ENCODE measurements at places on chromosomes 11 and 22.

- no peak for DNase-seq
Observed at GRCh38 chr11:23295241-23295640, 435.0 kb upstream of the CCDC179 start.

- no peak for DNase-seq
Observed at GRCh38 chr22:36164621-36165020, 4.1 kb upstream of the APOL3 start.

- no peak for DNase-seq
Observed at GRCh38 chr22:19779685-19780268, 19.2 kb downstream of the TBX1 start.

DNA sequence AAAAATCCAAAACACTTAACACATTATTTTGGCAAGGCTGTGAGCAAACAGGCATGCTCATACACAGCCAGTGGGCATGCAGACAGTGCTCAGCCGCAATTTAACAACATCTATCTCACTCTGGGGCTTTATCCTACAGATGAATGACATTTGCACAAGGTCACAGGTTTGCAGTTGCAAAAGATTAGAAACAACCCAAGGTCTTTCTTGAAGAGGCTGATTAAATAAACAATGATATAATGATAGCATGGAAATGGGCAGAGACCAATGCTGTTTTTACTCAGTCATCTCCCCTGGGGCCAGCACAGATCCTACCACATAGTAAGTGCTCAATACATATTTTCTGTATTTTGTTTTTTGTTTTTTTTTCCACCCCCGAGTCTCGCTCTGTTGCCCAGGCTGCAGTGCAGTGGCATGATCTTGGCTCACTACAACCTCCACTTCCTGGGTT is 9.4 kb downstream of the A4GALT start:
- no peak for DNase-seq

GRCh38 chr11:131301306-131301705 is 69.1 kb upstream of the NTM start:
- no peak for DNase-seq

GRCh38 chr11:83031127-83031526 is 40.6 kb downstream of the RAB30 start:
- DNase-seq: no peak

DNA sequence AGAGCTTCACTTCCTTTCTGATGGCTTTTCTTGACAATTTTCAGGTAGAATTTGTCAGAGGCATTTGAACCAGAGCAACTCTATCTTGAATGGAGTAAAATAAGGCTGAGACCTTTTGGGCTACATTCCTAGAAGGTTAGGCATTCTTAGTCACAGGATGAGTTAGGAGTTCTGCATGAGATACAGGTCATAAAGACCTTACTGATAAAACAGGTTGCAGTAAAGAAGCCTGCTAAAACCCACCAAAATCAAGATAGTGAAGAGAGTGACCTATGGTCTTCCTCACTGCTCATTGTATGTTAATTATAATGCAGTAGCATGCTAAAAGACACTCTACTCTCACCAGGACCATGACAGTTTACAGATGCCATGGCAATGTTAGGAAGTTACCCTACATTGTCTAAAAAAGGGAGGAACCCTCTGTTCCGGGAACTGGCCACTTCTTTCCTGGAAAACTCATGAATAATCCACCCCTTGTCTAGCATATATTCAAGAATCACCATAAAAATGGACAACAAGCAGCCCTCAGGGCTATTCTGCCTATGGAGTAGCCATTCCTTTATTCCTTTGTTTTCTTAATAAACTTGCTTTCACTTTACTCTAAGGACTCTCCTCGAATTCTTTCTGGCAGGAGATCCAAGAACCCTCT is 1519.7 kb upstream of the TENM4 start:
- no peak for DNase-seq

- no peak for DNase-seq
Observed at GRCh38 chr11:116690611-116691010, 82.2 kb downstream of the BUD13 start.

DNA sequence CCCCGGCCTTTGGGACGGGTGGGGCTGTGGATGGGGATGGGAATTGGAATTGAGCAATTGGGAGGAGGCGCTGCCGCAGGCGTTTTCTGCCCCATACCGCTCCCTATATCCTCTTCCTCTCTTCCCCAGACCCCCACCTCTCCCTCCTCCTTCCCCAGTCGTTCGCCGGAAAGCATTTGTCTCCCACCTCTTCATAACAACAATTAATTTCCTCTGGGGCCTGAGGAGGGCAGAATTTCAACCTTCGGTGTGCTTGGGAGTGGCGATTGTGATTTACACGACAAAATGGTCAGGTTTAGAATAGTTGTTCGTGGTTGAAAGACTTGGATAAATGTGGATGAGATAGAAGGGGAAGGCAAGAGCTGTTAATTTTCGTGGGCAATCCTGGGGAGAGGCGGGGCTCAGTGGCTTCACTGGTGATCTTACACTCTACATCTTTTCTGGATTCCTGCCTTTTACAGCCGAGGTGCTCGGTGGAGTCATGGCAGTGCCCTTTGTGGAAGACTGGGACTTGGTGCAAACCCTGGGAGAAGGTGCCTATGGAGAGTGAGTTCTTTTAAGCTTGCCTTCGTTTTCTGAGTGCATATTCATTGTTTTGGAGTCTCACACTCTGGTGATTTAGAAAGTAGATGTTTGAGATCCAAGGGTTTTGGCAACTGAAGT is 1.5 kb downstream of the CHEK1 start:
- no peak for DNase-seq

DNA sequence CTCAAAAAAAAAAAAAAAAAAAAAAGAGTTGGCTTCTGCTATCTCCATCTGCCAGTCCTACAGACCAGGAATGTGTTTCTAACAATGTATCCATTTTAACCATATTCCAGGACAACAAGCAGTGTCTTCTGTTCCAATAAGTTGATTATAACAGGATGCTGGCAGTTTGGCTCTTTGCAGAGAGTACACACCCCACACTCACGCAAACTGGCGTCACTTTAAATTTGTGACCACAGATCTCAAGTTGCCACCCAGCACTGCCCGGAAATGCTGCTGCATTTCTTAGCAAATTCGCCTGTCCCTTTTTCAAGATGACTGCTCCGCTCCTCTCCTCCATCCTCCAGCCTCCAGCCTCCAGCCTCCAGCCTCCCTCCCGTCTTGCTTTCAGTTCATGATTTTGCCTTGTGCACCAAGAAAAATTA is 44.3 kb downstream of the SCGB1A1 start:
- DNase-seq: no peak

DNA sequence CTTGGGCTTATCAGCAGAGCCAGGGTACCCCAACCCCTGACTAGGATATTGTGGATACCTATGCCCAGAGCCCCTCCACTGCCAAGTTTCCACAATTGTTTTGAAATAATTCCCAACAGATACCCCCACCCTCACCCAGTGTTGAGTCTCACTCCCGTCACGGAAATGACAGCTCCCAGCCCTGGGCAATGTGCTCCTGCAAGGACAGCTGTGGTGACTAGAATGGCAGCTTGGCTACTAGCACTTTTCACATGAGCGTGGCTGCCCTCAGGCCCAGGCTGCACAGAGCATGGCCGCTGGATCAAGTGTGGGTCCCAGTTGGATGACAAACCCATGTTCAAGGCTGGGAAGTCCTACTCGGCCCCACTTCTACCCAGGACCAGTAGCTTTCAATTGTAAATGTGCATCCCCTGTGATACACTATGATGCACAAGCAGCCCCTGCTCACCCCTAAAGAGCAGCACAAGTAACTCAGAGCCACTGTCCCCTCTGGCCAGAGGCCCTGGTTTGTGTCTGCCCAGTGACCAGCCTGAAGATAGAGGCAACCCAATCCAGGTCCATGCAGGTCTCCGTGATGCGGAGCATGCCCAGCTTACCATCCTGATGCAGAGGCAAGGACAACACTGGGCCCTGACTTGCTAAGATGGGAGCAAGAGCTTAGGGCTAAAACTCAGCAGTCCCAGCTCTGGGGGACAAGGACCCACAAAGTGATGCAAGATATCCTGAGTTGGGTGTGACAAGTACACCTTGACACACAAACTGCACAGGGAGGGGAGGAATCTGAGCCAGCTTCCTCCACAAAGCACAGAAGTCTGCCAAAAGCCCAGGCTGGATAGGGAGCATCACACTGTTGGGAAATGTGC is 13.2 kb downstream of the KCNQ1OT1 start:
- peak; percentile 7 for DNase-seq

DNA sequence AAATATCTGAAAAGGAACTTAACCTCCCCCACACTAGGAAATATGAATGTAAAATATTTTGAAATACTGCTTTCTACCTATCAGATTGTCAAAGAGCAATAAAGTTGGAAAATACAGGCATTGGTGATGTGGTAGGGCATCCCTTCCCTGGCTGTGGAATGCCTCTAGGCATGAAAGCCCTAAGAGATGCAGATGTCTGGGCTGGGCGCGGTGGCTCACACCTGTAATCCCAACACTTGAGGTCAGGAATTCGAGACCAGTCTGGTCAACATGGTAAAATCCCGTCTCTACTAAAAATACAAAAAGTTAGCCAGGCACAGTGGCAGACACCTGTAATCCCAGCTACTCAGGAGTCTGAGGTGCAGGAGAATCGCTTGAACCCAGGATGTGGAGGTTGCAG is 22.0 kb downstream of the ARAP1 start:
- no peak for DNase-seq

- no peak for DNase-seq
Observed at GRCh38 chr11:119175493-119176077, 7.1 kb downstream of the NLRX1 start.

DNA sequence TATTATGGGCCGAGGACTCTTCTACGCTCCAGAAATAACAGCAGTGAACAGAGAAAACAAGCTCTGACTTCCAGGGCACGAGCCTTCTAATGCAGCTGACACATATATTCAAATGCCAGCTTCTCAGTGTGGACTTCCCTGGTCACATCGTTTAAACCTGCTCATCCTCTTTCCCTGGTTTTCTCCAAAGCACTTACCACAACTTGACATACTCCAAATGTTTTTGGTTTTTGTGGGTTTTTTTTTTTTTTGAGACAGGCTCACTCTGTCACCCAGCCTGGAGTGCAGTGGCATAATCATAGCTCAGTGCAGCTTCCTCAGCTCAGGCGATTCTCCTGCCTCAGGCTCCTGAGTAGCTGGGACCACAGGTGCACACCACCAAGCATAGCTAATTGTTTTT is 105.5 kb downstream of the MICAL3 start:
- no peak for DNase-seq

DNA sequence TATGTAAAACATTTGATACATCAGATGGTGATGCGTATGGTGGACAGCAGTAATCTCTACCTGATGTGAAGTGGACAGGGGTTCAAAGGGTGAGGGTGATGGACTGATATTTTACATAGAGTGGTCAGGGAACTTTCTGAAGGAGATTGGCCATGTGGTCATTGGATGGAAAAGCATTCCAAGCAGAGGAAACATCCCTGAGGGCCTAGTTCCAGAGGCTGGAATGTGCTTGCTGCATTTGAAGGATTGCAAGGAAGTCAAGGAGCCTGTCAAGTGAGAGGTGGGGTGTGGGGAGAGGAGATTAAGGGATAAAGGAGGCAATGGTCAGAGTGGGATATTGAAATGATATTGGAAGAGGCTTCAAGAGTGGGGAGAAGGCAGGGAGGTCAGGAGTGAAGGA is 151.9 kb upstream of the NTM start:
- no peak for DNase-seq

DNA sequence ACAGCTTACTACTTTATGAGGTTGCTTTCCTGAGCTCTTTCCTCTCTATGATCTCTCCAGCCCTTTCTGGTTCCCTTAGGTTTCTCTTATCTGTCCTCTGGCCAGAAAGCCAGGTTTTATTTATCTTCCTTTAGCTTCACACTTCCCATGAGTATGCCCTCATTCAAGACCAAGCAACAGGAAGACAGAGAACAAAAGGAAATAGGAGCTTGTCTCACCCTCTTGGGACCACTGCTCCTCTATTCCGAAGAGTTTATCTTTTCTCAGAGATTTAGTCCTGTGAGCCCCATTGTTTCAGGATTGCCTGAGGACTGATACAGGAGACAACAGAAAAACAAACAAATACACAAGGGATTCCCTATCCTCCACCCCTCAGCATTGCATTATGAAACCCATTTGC is 62.4 kb upstream of the CCDC179 start:
- no peak for DNase-seq

GRCh38 chr11:108147150-108147549 is 25.8 kb downstream of the ACAT1 start:
- DNase-seq: no peak

DNA sequence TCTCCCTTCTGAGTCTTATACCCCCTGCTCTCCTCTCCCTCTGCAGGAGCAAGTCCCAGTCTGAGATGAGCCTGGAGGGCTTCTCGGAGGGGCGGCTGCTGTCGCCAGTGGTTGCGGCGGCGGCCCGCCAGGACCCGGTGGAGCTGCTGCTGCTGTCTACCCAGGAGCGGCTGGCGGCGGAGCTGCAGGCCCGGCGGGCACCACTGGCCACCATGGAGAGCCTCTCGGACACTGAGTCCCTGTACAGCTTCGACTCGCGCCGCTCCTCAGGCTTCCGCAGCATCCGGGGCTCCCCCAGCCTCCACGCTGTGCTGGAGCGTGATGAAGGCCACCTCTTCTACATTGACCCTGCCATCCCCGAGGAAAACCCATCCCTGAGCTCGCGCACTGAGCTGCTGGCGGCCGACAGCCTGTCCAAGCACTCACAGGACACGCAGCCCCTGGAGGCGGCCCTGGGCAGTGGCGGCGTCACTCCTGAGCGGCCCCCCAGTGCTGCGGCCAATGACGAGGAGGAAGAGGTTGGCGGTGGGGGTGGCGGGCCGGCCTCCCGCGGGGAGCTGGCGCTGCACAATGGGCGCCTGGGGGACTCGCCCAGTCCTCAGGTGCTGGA is 8.8 kb upstream of the MYRF start:
- no peak for DNase-seq

GRCh38 chr22:47283616-47284270 is 521.3 kb downstream of the TBC1D22A start:
- DNase-seq: no peak

GRCh38 chr11:134637091-134638015 is 225.3 kb upstream of the B3GAT1 start:
- DNase-seq: no peak

- DNase-seq: no peak
Observed at GRCh38 chr11:68293708-68294107, 18.7 kb upstream of the LRP5 start.

DNA sequence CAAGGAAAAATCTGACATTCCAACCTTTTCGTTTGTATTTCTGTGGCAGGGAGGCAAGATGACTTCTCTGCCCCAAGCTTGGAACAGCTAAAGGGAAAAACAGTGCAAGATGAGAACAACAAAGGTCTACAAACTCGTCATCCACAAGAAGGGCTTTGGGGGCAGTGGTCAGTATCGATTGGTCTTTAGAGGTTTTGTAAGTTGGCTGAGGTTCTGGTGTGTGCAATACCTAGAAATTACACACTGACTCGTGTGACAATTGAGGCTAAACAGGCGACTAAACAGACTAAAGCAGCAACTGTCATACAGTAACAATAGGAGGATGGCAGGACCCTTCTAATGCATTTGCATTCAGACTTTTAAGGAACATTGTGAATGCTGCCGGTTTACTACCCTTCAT is 994 bp downstream of the DEPDC5 start:
- no peak for DNase-seq

Measured in gastrocnemius medialis (tissue), 4 donors.